Activated naive CD8-positive, alpha-beta T cell treated with anti-CD3 and anti-CD28 coated beads for 36 hours (primary cell): ENCODE measurements at places on chromosomes 6 and 20. TPM values are rescaled to one million over a fixed set of nuclear protein-coding genes. Genes with fewer than 3 reads are reported as not detected.

- no peak for DNase-seq
Measured at GRCh38 chr6:164095056-164095455, 680.5 kb downstream of the QKI start.

DNA sequence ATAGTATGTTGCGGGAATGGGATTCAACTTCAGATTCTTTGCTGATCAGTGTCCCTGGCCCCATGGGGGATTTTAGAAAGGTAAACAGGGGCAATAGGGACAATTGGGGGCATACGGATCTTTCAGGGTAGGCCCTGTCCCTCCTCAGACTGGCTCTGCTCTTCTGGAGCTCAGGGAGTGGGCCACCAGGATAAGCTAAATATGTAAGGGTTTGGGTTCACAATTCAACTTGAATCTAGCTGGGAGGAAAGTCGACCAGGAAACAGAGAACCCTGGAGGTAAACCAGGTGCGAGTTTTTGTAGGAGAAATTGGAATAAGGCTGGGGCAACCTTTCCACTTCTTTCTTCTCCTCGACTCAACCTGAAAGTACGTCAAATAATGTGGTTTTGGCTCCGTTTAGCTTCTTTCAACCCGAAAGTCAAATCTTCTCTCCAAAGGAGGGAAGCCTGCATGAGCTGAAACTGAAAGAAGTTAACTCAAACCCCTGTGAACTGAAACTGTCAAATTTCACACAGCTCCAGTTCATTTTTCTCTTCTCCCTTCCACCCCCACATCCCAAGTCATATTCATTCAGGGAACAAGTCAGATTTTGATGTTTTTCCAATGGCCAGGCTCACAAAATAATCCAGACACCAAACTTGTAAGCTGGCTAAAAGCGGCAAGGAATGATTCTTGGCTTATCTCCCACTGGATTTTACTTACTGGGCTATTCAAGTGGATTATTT lies 278.2 kb downstream of the CLIC5 start:
- DNase-seq, result peak; percentile 15

- DNase-seq, result no peak
Measured at GRCh38 chr6:15227827-15228318, 18.0 kb upstream of the JARID2 start.

- no peak for DNase-seq
Measured at GRCh38 chr6:46969206-46969605, 47.5 kb upstream of the ADGRF5 start.

DNA sequence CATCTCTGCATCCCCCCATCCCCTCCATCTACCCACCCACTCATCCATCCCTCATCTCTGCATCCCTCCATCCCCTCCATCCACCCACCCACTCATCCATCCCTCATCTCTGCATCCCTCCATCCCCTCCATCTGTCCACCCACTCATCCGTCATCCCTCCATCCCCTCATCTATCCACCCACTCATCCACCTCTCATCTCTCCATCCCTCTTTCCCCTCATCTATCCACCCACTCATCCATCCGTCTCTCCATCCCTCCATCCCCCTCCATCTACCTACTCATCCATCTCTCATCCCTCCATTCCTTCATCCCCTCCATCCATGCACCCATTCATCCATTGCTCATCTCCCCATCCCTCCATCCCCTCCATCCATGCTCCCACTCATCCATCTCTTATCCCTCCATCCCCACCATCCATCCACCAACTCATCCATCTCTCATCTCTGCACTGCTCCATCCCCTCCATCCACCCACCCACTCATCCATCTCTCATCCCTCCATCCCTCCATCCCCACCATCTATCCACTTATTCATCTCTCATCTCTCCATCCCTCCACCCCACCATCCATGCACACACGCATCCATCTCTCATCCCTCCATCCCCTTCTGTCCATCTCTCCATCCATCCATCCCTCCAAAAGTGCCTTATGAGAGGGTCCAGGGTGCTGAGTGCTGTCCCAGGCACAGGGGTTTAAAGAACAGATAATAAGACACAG lies 51.4 kb downstream of the WDR27 start:
- DNase-seq, result no peak

DNA sequence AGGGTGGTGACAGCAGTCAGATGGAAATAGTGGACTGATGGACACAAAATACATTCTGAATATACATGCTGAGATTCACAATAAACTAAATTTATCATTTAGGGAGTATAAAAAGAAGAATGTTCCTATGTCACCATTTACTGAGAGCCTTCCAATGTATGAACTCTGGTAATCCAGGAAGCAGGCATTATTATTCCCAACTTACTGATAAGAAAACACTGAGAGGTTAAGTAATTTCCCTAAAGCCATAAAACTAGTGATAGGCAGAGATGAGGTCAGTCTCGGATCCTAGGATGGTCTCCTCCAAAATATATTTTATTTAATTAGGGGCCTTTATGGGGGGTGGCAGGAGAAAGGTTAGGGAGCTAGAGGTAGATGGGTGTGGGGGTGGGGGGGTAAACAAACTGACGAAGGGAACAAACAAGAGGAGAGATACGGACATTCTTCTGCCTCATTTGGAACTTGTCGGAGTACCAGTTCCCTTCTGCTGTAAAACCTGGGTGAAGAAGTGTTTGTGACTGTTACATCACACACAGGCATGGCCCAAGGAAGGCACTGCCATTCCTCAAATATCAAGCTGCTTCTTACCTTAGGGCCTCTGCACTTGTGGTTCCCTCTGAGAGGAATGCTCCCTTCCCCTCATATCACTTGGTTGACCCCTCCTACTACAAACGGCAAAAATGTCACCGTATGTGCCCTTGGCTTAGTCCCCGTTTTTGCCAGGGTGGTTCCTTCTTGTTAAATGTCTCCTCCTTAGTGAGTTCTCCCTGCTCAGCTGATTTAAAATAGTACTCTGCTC lies 6.7 kb downstream of the SAYSD1 start:
- DNase-seq, result no peak

DNA sequence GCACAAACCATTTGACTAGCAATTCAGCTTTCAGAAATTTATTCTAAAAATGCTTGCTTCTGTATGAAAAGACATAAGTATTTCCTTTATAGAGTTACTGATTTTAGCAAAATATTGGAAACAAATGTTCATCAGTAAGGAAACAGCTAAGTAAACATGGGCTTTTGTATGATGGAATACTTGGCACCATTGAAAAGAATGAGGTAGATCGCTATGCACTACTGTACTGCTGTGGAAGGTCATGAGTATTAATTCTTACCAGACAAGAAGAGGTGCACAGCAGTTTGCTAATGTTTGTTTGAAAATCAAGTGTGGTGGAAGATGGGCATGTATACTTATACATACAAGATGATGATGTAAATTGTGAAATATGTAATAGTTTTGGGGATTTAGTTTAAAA lies 73.0 kb downstream of the FARS2 start:
- no peak for DNase-seq

DNA sequence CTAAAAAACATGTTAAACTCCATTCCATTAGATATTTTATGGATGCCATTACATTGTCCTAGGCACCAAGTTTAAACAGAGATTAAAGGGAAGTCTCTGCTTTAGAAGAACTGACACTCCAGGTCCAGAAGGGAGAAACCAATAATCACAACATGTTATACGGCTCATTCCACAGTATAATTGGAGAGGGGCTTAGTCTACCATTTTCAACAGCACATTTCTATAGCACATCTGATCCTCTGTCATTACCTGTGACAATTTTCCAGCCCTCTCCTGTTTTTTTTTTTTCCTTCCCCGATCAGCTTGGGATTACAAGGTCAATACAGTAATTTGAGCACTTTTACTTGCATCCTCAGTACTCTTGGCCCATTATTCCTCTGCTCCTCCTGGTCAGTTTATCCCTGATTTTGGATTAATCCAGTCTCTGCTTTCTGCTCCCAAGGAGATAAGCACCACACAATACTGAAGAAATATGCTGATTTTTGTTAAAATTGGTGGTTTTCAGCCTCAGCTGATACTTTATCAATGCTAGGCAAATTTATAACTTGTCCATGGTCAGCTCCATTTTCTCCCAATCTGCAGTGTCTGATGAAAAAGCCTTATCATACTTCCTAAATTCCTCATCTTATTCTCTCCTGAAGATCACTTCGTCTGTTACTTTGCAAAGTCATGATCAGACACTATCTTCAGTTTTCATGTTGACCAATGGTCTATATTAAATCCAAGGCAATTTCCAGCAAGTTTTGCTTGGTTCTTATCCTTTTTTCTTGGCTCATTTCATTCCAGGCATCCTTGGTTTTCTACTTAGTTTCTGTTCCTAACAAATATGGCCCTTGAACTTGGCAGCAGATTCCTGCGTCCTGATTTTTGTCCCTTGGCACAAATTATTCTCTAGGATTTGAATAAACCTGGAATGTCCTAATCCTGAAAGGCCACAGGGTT lies 30.8 kb upstream of the SYNCRIP start:
- DNase-seq, result no peak

GRCh38 chr20:15900443-15900842 lies 672.8 kb downstream of the KIF16B start:
- no peak for DNase-seq

MCCD1 gene
- total RNA-seq, result not detected

HDGFL1 gene
- not detected for total RNA-seq

SLC22A3 gene
- not detected for total RNA-seq
